EH (cell line): ENCODE measurements at places on chromosomes 4 and X.
A peak's percentile ranks its signal among the peaks of the same experiment; 100 is the strongest.

- no peak for DNase-seq
Measured at GRCh38 chr4:185189606-185190305, 14.0 kb downstream of the CFAP97 start.

DNA sequence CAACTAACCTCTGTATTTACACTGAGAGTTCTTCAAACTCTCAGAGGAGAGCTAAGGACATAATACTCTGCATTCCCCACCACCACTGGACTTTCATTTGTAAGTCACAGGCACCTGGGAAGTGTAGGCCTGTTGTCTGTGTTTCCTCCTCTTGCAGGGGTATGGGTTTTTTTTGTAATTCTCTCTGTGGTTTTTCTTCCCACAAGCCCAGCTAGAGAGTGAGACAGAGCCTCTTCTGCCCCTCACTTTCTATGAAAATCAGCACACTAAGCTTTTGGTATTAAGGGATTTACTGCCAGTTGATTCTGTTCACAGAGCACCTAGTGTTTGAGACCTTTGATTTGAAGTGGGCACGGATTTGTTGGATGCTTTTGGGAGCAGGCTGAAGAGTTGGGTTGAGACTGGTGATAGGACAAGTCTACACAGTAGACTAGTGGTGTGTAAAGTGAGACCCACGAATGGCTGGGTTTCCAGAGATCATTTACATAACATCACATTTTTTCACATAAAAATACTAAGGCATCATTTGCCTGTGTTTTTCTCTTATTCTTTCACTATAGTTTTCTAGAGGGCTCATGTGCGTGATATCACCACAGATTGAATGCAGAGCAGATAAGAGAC is 28.9 kb upstream of the WDR17 start:
- no peak for DNase-seq

GRCh38 chr4:87087015-87087414 is 133.4 kb downstream of the KLHL8 start:
- peak; percentile 70 for DNase-seq

- DNase-seq: no peak
Measured at GRCh38 chr4:39394706-39395105, 12.0 kb upstream of the KLB start.

- no peak for DNase-seq
Measured at GRCh38 chr4:143148521-143148920, 36.2 kb upstream of the USP38 start.
